ENCODE measurements at places on chromosomes 12 and 14.

DNA sequence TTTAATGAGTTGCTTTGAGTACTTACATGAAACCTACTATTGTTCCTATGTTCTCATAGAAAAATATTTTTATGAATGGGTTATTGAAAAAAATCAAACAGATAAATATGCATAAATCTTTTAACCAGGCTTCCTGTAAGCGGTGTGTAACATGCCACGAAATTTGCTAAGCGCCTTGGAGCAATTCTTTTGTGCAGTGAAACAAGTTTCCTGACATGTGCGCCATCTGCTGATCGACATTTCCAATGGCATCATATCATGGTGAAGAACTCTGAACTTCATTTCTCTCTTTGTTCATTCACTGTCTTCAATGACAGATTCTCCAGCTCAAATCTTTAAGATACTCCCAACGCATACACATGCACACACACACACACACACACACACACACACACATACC lies 145.6 kb upstream of the NAV3 start:
- DNase-seq, result no peak

GRCh38 chr12:10634427-10634826 lies 21.0 kb upstream of the MAGOHB start:
- DNase-seq, result no peak

DNA sequence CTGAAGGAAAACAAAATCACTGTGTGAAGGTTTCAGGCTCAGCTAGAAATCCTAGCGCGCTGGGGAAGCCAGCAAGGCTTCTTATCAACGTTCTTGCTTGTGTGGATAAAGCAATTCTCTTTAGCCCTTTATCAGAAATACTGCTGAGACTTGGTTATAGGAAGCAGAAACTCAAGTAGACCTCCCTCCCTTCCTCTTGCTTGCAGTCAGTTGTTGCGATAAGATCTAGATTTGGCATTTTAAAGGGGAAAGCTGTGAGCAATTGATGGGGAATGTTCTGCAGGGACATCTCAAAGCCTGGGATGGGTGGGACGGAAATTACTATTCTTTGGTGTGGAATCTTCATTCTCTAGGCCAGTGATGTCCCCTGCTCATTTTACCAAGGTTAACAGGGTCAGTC lies 76.4 kb upstream of the ANO4 start:
- DNase-seq, result no peak

GRCh38 chr12:13343375-13343774 lies 146.8 kb downstream of the EMP1 start:
- DNase-seq, result no peak

DNA sequence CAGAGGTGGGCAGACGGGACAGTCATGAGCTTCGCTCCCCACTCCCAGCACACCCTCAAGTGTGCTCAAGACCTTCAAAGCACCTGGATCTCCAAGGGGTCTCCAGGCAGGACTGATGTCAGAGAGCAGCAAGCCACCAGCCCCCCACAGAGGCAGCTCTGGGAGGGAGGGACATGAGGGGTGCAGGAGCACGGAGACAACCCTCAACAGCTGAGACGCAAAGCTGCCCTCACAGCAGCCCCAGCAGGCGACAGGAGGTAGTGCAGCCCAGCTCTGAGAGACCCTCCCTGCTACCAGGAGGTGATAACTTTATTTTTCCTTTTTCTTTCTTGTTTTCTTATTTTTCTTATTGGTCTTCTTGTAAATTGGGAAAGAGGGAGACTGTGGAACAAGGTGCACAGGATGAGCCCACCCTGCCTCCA lies 17.9 kb downstream of the SIVA1 start:
- DNase-seq, result no peak

DNA sequence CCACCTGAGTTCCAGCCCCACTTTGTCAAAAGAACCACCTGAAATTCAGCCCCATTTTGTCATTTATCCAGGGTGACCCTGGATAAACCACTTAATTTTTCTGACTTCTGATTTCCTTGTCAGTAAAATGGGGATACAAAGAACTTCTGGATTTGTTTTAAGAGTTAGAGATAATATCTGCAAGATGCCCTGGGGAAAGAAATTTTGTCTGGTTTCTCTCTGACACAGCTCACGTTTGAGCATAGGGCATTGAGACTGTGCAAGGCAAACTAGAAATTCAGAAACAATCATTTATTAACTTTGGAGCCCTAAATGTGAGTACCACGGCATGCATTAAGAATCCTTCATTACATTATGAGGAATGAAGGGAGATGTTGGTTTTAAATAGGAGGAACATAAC lies 37.2 kb downstream of the TMTC2 start:
- no peak for DNase-seq

GRCh38 chr14:71529848-71530247 lies 402.4 kb upstream of the RGS6 start:
- DNase-seq, result no peak

- DNase-seq, result no peak
Observed at GRCh38 chr12:115683240-115683780, 594.2 kb downstream of the MED13L start.

- no peak for DNase-seq
Observed at GRCh38 chr14:66503532-66503931, 4.4 kb upstream of the GPHN start.

GRCh38 chr12:62700091-62700880 lies 233.7 kb downstream of the MON2 start:
- no peak for DNase-seq

- DNase-seq, result no peak
Observed at GRCh38 chr12:119649202-119649808, 18.6 kb upstream of the PRKAB1 start.

GRCh38 chr14:24184104-24184970 lies 4.3 kb downstream of the IPO4 start:
- no peak for DNase-seq

DNA sequence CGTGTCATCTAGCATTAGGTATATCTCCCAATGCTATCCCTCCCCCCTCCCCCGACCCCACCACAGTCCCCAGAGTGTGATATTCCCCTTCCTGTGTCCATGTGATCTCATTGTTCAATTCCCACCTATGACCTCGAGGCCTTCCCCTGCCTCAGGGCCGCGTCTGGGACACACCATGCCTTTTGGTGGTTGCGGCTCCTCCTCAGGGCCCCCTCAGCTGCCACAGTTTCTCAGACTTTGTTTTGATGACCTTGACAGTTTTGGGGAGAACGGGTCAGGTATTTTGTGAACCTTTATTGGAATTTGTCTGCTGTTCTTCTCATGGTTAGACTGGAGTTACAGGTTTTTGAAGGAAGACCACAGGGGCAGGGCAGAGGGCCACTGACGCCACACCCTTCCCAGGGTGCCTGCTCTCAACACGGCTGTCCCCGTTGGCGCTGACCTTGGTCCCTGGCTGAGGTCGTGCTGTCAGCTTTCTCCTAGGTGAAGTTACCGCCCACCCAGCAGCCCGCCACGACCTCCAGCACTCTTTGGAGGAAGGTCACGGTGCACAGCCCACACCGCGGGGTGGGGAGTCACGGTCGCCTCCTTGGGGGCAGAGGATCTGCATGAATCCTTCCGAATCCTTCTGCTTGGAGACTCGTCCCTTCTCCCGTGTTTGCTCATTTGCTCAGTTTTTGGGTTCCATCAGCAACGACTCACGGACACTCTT lies 130.5 kb downstream of the KIF26A start:
- DNase-seq, result no peak

DNA sequence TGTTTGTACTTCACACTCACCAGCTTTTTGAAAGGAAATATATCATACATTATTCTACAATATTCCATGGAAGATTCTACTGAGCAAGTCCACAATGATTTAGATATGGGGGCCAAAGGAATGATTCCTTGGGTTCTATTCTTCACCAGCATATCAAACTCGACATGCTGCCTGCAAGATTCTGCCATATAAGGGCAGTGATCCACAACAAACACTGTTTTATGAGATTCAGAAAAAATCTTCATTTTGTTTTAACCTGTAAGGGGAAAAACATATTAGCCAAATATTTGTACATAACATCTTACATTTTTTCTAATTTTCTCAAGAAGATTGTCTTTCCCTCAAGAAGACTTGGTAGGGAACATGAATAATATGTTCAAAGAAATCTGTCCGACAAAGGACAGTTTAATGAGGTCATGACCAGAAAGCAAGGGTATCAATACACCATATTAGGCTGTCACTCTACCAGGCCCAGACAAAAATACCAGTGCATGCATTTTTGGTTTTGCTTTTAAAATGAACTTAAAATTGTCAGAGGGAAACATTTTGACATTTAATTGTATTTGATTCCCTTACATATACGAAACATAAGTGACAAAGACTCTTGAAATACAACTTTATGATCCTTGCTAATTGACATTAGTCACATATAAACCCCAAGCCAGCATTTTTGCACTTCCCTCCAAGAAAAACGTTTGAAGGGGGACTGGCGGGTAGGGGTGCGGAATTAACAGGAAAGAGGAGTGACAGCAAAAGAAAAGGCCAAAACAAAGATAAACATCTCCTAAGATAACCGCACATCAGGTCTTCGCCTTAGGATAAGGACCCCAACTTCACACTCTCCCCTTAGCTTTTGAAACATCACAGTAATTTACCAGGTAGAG lies 980 bp downstream of the INTS13 start:
- DNase-seq, result no peak

- DNase-seq, result no peak
Observed at GRCh38 chr12:131260954-131261353, 307.2 kb downstream of the ADGRD1 start.

- no peak for DNase-seq
Observed at GRCh38 chr12:114995891-114996290, 311.9 kb upstream of the TBX3 start.

DNA sequence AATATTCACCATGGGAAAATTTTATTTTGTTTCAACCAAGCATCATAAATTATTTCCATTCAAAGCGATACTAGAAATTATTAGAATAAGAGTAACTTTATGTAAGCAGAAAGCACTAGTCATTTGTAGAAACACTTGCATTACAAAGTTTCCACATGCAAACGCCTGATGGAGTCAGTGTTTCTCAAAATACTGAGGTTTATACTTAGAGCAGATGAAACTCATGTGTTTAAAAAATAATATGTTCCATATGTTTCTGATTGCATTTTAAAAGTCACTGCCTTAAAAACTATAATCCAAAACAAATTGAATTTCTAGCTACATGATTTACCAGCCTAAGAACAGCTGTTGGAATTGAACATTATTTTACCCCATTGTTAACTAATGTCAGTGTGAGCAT lies 1246.4 kb downstream of the SLC16A7 start:
- no peak for DNase-seq

DNA sequence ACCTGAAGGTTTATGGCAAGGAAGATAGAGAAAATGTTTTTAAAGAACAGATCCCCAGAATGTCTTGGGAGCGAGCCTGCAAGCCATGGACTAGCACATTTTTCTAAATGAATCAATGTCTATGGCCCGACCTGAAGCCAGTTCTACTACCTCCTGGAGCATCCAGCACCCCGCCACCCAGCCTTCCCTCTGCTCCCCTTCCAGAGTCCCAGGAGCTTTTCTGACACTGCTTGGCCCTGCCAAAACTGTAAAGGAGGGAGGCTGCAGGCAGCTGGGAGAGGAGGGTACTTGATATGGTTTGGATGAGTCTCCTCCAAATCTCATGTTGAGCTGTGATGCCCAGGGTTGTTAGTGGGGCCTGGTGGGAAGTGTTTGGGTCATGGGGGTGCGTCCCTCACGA lies 95.5 kb upstream of the FZD10 start:
- no peak for DNase-seq

DNA sequence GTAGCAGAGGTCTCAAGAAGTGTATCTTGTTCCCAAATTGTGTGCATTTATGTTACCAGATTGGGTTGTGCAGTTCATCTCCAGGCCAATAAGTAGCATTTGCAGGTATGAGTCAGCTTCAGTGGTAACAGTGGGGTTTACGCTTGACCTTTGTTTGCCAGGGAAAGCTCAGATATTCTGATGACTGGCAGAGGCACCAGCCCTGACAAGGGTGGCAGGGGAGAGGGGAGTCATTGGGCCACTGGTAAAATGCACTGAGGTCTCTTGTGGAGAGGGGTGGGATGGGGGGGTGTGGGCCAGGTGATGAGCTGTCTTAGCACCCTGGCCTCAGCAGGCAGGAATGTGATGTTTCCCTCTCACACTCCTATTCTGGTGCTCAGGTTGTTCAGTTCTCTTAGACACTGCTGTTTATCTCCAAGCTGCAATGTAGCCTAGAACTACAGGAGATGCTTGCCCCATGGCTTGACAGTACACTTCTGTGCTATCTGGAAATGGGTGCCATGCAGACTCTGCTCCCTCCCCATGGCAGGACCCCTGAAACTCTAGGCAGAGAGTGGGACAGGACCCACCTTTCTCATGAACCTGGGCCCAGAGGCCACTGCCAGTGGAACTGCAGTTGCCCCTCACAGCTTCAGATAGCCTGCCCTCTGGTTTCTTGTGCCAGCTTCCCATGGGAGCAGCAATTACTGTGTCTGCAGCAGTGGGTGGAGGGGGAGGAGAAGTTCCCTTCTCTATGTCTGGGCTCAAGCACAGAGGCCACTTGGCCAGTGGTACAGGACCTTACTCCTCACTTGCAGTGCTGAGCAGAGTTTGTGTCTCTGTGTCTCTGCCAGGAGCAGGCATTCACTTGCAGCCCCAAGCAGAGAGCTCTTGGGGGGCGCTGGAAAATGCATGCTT lies 31.9 kb downstream of the USP15 start:
- no peak for DNase-seq

- DNase-seq, result no peak
Observed at GRCh38 chr12:108270035-108270848, 68.9 kb downstream of the CMKLR1 start.

DNA sequence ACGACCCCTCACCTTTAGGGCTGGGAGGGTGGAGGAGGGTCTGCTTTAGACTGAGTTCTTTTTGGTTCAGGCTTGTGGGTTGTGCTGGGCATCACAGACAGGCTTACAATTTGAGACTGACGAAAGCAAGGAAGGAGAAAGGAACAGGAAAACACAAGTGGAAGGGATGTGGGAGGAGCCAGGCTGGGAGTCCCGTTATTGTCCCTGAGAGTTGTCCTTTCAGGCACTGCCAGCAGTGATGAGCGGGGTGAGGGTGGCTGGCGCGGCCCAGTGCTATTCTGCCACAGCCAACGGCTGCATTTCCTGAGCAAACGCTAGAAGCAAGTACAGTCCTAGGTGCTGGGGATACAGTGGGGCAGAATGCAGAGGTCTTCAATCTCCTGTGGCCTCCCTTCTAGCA lies 29.2 kb upstream of the TSPAN9 start:
- DNase-seq, result no peak

GRCh38 chr12:130880411-130880885 lies 8.6 kb downstream of the RAN start:
- DNase-seq, result no peak

- no peak for DNase-seq
Observed at GRCh38 chr12:109378569-109378968, 30.9 kb downstream of the MYO1H start.

Data from stimulated activated CD4-positive, alpha-beta T cell treated with anti-CD3 and anti-CD28 coated beads, Interleukin-12 subunit alpha, Interleukin-12 subunit beta, amount 100 ng/mL, for 4 hours (primary cell).